ENCODE measurements at places on chromosomes 7 and 10. TPM values are rescaled to one million over a fixed set of nuclear protein-coding genes. Genes with fewer than 3 reads are reported as not detected.

GRCh38 chr10:12056748-12057147, 12.0 kb upstream of the DHTKD1 start:
- DNase-seq: no peak

GRCh38 chr10:111650088-111650487, 533.5 kb downstream of the GPAM start:
- no peak for DNase-seq

GRCh38 chr10:22263106-22263505, 45.3 kb upstream of the EBLN1 start:
- no peak for DNase-seq

DNA sequence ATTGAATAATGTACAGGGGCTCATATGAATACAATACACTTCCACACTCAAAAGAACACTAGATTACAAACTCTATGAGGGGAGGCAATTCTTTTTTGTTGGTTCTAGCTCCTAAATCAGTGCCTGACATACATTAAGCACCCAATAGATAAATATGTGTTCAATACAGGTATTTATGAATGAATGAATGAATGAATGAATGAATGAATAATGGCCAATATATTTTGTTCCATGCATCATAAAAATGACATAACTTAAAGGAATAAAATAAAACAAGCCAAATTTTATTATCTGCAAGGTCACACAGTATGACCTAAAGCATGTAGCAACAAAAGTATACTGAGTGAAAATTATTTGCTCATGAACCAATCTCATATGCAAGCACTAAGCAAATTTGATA, 168.9 kb downstream of the CACNA2D1 start:
- DNase-seq: no peak

GRCh38 chr10:125190414-125190813, 30.1 kb upstream of the CTBP2 start:
- DNase-seq: no peak

DNA sequence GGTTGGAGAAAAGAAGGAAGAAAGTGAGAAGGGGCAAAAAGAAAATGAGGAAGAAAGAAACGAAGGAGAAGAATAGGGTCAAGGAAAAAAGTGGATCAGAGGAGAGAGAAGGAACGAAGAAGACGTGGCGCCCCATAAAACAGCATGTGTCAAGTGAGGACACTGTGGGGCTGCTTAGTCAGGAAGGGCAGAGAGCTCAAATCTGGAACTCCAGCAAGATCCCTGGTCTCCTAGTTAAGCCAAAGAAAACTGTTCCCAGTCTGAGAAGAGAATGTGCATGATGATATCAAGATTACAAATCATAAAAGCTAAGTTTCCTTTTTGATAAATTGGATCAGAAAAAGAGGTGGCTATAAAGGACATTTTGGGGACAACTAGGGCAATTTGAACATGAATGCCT, 33.0 kb downstream of the CREB3L2 start:
- DNase-seq: no peak

DNA sequence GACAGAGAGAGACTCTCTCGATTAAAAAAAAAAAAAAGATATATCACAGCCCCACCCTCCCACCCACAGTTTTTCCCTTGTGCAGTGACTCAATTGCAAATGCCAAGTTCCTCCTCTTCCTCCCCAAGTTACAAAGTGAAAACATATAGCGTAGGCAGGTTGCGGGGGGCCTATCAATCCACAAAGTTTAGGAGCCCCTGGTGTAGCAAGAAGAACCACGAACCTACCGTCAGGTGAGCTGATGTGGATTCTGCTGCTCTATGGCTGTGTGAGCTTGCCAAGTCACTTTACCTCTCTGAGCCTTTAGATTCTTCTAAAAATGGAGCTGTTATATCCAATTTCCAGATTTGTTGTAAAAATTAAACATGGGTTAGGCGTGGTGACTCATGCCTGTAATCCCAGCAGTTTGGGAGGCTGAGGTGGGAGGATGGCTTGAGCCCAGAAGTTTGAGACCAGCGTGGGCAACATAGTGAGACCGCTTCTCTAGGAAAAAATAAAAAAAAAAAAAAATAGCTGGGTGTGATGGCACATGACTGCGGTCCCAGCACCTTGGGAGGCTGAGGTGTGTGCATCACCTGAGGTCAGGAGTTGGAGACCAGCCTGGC, 8.2 kb upstream of the RHBDD2 start:
- no peak for DNase-seq

DNA sequence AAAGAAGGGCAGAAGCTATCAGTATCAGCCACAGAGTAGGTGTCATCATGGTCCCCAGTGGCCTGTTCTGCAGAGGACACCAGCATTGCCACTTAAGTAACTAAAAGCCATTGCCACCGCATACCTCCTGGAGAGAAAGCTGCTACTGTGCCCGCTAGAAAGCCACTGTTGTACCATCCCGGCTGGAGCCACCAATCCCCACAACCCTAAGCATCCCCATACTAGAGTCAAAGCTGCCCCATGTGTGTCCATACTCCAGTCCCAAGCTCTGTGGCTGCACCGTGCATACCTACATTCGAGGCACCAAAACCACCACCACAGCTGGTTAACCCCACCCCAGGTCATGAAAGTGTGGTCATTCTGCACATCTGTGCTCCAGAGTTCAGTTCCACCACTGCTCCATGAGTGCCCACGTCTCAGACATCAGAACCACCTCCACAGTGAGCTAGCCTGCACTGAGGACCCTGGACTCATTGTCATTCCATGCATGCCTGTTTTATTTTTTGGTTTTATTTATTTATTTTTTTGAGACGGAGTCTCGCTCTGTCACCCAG, 9.5 kb upstream of the SEPTIN14 start:
- no peak for DNase-seq

- DNase-seq: no peak
Observed at GRCh38 chr10:95096143-95096542, 26.8 kb upstream of the CYP2C8 start.

- no peak for DNase-seq
Observed at GRCh38 chr7:24401628-24402593, 117.9 kb downstream of the NPY start.

EGFR gene
- 18.6 TPM for total RNA-seq

EPHB6 gene
- total RNA-seq: 28.9 TPM

Measured in mesothelial cell of epicardium (in vitro differentiated cells).